ENCODE measurements at places on chromosomes 5 and 9.

GRCh38 chr9:71767776-71768321 is 464 bp downstream of the CEMIP2 start:
- peak; percentile 26 for DNase-seq

DNA sequence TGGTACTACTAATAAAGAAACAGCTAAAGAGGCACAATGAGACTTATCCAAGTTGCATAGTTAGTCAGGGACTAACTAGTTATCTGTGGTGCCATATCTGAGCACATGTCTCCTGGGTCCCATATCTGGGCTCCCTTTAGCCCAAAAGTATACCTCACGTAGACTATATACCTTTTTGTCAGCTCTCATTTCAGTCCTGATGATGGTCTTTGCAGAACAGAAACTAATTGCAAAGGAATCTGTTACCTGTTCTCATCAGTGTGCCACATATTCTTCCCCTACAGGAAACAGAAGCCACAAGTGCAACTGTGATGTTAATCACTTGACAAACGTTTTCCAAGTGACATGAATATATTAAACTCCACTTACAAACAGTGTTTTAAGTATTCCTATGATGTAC is 395.2 kb downstream of the KIAA0825 start:
- no peak for DNase-seq

DNA sequence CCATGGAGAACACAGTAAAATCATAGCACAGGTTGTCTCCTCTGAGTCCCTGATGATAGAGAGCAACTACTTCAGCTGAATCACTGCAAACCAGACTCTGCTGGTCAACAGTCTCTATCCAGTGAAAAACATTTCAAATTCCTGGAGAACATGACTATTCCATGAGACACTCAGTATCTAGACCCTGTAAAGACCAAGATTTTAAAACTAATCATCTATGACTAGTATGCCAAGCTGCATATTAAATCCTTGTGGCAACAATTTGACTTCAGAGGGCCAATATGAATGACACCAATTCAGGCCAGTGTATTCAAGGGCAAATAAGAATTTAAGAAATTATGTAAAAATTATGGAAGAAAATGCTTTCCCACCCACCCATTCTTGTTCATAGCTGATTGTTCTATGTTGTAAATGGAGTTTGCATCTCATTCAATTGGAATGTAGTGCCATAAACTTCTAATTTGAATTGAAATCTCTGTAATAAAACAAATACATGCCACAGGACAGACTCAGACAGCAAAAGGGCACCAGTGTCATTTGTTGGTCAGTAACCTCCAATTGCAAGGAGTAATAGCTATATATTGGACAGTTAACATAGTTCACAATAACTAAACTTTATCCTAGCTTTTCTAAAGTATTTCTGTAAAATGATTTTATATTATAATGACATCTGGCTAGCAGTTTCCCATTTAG is 80.1 kb upstream of the LPAR1 start:
- peak; percentile 73 for DNase-seq

GRCh38 chr5:93226202-93226735 is 354.8 kb downstream of the NR2F1-AS1 start:
- DNase-seq: peak; percentile 41

DNA sequence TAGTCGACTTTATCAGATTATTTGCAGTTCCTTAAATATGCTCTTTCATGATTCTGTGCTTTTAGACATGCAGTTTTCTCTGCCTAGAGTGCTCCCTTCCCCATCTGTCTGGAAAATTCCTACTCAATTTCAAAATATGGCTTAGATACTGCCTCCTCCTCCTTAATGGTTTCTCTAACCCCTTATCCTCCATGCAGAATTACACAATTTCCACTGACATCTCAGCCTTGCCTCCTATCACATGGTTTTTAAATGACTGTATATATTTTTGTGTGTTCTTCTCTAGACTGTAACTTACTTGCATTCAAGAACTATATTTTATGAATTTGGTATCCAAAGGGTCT is 85.2 kb downstream of the SLC44A1 start:
- DNase-seq: peak; percentile 71

GRCh38 chr5:24162343-24162742 is 482.4 kb downstream of the CDH10 start:
- DNase-seq: no peak

DNA sequence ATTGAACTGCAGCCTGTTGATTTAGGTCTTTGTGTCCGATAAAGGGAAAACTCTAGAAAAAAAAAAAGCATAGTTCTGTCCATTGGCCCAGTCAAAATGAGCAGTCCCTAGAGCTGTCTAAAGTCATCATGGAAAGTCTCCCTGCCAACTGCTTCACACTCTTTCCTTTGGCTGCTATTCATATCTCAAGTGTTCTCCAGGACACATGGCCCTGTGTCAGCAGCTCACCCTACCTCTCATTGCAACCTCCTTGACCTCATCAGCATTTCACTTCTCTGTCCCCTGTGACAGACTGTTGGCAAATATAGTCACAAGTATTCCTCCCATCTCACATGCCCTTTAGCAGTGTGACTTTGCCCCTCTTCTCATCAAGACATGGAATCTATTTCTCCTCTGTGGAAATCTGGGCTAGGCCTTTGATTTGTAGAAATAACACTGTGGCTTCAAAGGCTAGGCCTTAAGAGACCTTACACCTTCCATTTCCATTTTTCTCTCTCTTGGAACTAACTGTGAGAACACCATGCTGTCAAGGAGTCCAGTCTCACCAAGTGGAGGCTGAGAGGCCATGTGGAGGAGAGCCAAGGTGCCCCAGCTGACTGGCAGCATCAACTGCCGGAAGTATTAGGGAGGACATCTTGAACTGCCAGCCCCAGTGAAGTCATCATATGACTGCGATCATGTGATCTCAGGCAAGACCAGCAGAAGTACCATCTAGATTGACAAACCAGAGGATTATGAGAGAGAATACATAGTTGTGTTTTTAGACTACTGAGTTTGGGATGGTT is 149.4 kb upstream of the TARS1 start:
- no peak for DNase-seq

GRCh38 chr9:120925535-120926396 is 830 bp downstream of the TRAF1 start:
- DNase-seq: peak; percentile 95

- no peak for DNase-seq
Observed at GRCh38 chr5:160023007-160023907, 14.3 kb downstream of the TTC1 start.

- peak; percentile 25 for DNase-seq
Observed at GRCh38 chr9:113998525-113999255, 79.4 kb downstream of the AMBP start.

GRCh38 chr9:100131216-100131615 is 32.2 kb downstream of the INVS start:
- peak; percentile 5 for DNase-seq

DNA sequence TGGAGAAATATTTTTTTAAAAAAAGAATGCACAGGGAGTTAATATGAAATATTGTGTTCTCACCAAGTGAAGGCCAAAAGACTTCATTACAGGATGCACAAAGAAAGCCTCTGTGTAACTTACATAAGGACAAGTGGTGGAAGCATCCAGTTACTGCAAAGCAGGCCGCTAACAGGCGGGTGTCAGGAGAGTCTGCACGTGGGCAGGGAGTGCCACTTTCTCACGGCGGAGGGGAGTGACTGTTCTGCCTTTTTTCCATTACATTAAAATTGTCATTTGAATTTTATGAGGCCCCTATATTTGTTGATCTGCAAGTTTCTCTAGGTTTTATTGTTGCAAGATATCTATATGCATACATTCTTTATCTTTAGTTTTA is 28.1 kb upstream of the SPATA31E1 start:
- no peak for DNase-seq

DNA sequence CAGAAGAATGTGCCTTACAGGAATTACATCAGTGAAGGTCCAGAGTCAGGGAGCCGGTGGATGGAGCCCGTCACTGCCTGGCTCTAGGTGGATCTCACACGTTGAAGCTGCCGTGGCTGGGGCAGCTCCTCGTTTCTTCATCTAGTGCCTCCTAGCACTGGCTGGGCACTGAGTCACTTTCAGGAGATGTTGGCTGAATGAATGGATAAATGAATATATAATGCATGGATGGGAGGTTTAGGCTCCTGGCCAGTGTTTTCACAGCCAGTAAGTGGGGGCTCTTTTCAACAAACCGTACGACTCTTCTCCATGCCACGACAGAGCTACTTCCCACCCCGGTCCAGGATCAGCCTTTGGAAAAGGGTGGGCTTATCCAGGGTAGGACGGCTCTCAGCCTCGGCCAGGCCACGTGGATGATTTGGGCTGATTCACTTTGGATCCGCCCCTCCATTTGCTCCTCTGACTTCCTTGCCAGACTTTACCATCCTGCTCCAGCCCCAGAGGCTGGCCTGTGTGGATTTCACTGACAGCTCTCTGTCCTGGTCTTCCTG is 1.3 kb upstream of the SH3PXD2B start:
- DNase-seq: peak; percentile 83

- DNase-seq: no peak
Observed at GRCh38 chr9:83132768-83133167, 69.8 kb upstream of the RASEF start.

Measured in fibroblast of mammary gland (primary cell).